ENCODE measurements at places on chromosomes 5 and 9. TPM values are rescaled to one million over a fixed set of nuclear protein-coding genes. Genes with fewer than 3 reads are reported as not detected.

Gene ERMP1
- total RNA-seq = 7.8 TPM

GRCh38 chr5:8843771-8844170 lies 702.1 kb downstream of the SEMA5A start:
- DNase-seq = peak; percentile 84

Gene PLAC8L1
- 0.18 TPM for total RNA-seq

GRCh38 chr5:96968074-96968473 lies 32.2 kb downstream of the LNPEP start:
- DNase-seq = peak; percentile 63

Gene TNFSF8
- total RNA-seq = 0.49 TPM

GRCh38 chr9:6055216-6055615 lies 39.8 kb upstream of the RANBP6 start:
- DNase-seq = peak; percentile 59

- DNase-seq = no peak
These were observed 89.5 kb upstream of the GRIA1 start for GRCh38 chr5:153400931-153401330.

DNA sequence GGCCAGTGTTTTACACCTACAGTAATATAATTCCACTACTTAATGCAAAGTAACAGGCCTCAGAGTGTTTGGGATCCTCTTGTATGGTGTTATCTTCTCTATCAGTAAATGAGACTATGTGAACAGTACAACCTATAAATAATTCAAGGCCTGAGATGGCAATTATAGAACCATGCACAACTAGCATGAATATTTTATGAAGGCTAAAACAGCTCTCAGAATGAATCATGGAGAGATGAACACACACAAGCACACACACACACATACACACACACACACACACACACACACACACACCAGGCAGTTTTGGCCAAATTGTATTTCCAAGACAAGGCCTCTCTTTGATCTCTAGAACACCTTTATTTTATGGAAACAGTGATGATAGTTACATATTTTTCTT lies 224.9 kb downstream of the EBF1 start:
- DNase-seq = no peak

- no peak for DNase-seq
These were observed 1.6 kb upstream of the NFIL3 start for GRCh38 chr9:91425271-91425670.

GRCh38 chr5:159034083-159034824 lies 65.5 kb downstream of the EBF1 start:
- DNase-seq = peak; percentile 58

- no peak for DNase-seq
These were observed 24.4 kb upstream of the PPP1R2B start for GRCh38 chr5:156825688-156826087.

- peak; percentile 31 for DNase-seq
These were observed 84.7 kb upstream of the TNFSF8 start for GRCh38 chr9:115015018-115015635.

DNA sequence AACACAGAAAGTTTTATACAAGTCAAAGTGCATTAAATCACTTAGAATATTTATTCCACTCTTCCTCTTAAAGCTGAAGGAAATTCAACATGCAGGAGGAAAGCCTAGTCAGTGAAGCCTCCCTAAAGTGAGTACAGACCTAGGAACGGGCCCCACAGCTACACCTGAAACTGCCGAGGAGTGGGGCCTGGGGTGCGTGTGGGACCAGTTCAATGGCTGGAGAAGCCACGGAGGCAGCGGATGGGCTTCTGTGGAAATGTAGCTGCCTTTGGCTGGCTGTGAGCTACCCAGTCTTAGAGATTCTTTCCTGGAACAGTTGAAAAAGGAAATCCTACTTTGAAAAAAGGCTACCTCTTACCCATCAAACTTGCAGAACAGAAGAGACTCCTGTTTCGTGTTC lies 16.6 kb downstream of the ARPC5L start:
- DNase-seq = no peak

GRCh38 chr9:121597698-121598166 lies 53.7 kb upstream of the DAB2IP start:
- DNase-seq = no peak

Gene C5orf52
- not detected for total RNA-seq

Gene SNX24
- 9.9 TPM for total RNA-seq

DNA sequence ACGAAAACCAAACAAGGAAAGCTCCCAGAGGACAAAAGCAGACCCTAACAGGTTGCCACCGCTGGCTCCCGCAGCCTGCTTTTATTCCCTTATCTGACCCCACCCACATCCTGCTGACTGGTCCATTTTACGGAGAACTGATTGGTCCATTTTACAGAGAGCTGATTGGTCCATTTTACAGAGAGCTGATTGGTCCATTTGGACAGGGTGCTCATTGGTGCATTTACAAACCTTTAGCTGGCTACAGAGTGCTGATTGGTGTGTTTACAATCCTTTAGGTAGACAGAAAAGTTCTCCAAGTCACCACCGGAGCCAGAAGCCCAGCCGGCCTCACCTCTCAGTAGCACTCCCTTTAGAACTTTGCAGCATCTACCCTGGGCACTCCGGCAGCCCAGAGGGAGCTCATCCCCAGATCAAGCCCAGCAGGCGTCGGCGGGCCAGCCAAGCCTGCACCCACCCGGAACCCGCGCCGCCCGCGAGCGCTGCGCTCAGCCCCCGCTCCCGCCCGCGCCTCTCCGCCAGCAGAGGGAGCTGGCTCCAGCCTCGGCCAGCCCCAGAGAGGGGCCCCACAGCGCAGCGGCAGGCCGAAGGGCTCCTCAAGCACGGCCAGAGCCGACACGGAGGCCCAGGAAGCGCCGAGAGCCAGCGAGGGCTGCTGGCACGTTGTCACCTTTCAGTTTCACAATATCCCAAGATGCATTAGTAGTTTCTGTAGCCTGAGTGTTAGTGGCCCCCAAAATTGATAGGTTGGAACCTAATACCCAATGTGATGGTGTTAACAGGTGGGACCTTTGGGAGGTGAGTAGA lies 35.3 kb upstream of the CLPTM1L start:
- DNase-seq = peak; percentile 48

- DNase-seq = peak; percentile 33
These were observed 6.1 kb upstream of the AFAP1L1 start for GRCh38 chr5:149265597-149265996.

Gene SPATA31D3
- total RNA-seq = not detected

- no peak for DNase-seq
These were observed 238.2 kb downstream of the GLIS3 start for GRCh38 chr9:4061717-4062116.

Gene WHRN
- 0.89 TPM for total RNA-seq

DNA sequence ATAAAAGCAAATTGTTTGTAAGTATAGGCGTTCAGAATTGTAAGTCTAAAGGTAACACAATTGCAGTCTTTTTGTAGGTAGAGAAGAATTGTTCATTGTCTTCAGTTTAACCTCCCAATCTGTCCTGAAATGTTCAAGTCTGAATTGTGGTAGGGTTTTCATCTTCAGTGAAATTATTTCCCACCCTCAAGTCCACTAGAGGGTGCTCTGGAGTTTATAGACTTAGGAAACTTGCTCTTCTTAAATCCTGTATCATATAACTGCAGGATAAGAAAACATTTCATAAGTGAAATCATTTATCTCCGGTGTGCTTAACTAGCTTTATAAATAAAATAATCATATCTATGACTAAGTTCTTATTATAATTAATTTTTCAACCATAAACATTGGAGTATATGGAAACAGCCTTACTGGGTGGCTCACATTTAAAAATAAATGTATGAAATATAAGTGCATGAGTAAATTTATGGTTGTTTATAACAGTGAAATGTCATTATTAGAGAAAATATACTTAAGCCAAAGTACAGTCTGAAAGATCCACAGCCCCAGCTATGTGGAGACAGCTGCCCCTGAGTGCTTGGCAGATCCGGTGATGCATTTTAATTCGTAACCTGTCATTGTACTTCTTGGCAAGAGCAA lies 182.4 kb upstream of the OTULINL start:
- peak; percentile 92 for DNase-seq

GRCh38 chr5:27594141-27594540 lies 555.8 kb upstream of the CDH9 start:
- no peak for DNase-seq

DNA sequence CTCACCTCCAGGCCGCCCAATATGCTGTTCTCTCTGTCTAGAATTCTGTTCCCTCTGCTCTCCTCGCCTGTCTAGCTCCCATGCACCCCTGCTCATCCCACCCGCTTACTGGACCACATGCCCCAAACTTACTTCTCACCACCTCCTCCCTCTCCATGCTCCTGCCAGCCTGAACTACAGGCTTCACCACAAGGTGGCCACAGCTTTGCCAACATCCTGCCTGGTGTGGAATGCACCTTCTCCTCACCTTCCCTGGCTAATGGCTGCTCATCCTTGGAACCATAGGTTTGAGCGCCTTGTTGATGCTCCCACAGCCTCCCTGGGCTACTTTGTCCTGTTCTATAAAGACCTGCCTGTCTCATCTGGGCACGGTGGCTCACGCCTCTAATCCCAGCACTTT lies 9.6 kb downstream of the LAMC3 start:
- DNase-seq = no peak

Gene PSIP1
- 42.0 TPM for total RNA-seq

Gene MARCOL
- total RNA-seq = not detected

Gene TERT
- not detected for total RNA-seq

DNA sequence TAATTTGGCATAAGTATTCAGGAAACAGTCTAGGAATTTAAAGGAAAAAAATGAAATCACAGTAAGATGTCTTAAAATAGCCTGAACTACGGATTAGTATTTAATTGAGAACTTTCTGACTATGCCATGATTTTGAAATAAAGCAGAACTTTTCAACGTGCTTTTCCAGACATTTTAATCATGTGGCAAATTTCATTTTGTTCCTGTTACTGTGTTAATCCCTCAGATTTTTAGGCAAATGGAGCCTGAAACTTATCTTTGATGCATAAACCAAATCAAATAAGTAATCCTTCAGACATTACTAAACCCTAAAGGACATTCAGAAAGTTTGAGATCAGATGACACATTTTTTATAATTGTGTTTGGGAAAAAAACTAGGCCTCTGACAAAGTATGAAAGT lies 75.7 kb downstream of the FBN2 start:
- peak; percentile 37 for DNase-seq

Gene TXNDC8
- total RNA-seq = not detected

- DNase-seq = no peak
These were observed 151.8 kb downstream of the ESM1 start for GRCh38 chr5:54833590-54833989.

All from muscle of leg (tissue), 16 donors.